ENCODE measurements at places on chromosomes 12 and 14.

DNA sequence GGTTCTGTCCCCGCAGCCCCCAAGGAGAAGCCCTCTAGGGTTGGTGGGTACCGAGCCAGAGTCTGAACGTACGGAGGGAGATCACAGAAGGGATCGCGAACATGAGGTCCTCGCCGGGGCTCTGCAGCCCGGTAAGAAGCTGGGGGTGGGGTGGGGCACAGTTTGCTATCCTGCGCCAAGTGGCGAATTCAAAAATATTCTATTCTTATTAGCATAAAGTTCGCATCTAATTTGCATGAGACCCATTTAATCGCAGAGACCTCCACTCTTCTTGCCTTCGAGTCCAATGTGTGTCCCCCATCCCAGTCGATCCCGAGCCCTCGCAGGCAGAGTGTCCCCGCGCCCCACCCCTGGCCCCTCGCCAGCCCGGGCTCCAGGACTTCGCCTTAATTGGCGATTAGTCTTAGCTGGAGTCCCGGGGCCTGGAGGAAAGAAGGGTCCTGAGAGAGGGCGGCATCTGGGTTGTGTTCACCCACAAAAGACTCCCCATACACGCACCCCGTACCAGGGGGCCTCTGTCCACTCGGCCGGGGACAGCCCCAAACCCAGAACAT is 604 bp upstream of the ARHGEF25 start:
- peak; percentile 43 for DNase-seq

- DNase-seq: no peak
Observed at GRCh38 chr12:4943067-4943937, 33.6 kb downstream of the KCNA1 start.

DNA sequence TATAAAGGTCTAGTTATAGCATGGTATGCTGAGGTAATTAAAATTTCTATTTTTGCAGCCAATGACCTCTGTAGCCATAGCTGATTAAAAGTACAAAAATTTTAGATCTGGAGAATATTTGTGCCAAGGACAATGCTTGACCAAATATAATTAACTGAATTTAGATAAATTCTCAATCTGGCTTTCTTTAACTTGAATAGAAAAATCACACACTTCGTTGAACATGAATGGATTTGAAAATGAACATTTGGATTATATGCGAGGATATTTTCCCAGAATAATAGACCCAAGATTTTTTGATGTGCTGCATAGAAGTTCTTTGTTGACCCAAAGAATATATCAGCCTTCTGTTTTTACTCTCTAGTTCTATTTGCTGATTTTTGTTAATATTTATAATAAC is 38.4 kb upstream of the G2E3 start:
- no peak for DNase-seq

DNA sequence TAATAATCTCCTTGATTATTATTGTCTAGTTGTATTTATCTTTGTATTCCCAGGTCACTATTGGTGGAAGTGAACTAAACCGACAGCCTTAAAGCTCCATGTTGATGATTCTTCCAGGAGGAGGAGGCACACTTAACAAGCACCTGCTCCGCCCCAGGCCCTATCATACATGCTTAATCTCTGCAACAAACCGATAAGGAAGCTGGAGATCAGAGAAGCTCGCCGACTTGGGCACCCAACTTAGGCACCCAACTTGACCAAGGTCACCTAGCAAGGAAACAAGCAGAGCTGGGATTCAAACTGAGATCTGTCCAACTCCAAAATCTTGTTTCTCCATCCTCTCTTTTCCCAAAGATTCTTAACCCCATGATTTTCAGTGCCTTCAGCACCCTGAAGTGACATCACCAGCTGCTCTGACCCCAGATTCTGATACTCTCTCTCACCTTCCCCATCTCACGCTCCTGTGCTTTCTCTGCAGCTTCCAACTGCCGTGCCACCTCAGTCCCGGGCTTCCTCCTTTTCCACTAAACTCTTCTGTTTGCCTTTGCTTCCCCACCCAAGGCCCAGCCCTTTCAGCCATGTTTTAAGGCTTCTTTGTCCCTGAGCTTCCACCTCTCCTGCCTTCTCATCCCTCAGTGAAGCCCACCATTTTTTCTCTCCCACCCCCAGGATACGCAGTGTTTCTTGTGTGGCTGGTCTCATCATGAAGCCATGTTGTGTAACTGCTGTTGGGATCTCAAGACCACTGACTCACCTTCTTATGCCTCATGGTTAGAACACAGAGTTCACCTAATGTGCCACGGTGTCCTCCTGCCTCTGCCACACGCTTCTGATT is 6.6 kb upstream of the KRT18 start:
- no peak for DNase-seq

- DNase-seq: no peak
Observed at GRCh38 chr14:94775871-94776210, 5.9 kb upstream of the GSC start.

GRCh38 chr12:124837958-124838803 is 25.5 kb downstream of the SCARB1 start:
- DNase-seq: no peak

DNA sequence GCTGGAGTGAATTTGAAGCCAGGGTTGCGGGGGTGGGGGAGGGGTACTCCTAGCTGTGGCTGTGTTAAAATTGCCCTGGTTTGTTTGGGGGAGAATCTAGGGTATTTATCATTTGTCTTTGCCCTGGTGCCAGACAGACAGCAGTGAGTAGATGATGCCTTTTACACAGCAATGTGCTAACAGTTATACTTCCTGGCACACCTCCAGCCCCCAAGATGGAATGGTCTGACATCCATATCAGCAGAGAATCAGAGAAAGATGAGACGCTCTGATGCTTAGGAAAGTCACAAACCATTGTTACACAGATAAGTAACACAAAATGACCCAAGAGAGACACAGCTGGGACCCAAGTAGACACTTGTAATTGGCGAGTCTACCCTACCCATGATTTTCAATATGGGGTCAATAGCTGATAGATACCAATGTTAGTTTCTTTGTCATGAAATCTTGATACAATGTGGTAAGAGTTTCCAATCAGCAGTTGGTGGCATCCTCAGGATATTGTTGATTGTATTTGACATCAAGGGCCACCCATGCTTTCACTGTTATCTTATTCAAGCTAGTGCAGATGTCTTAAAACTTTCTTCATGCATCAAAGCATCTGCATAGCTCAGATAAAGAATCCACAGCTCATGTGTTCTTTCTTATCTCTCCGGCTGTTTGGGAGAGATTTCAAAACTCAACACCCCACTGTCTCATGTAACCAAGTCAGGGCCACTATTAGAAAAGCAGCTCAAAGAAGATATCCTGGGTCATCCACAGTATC is 2.6 kb upstream of the PRKAB1 start:
- no peak for DNase-seq

GRCh38 chr12:103540319-103540718 is 44.6 kb upstream of the C12orf42 start:
- no peak for DNase-seq

DNA sequence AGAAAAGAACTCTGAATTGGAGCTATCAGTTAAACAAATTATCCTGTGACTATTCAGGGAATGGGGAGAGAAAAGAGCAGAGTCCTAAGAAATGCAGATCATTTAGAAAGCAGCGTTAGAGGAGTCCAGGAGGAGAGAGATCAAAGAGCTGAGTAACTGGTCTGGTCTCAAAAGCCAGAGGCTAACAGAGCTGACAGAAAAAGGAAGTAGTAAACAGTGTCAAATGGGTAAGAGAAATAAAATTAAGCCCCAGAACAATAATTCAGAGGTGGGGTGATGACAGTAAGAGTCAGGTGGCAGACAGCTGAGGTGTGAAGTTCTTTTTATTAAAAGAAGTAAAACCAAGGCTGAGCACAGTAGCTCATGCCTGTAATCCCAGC is 19.3 kb downstream of the GXYLT1 start:
- no peak for DNase-seq

DNA sequence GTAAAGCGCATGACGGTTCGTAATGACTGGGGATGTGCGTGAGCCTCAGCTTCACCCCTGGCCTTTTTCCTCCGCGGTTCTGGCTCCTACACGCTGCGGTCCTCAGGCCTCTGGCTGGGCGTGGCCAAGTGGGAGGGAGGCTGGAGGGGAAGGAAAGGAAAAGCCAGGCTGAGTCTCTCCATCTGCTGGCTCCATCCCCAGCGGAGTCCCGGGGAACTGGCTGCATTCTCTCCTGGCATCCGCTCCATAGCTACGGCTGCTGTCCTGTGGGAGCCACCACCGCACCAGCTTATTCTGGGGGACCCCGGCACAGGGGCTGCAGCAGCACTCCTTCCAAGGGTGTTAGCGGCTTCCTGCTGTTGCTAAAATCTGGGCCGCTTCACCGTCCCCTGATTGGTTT is 68.2 kb upstream of the SLC24A4 start:
- no peak for DNase-seq

GRCh38 chr14:68033336-68033932 is 213.9 kb downstream of the RAD51B start:
- DNase-seq: no peak

GRCh38 chr12:63814146-63814772 is 30.2 kb upstream of the SRGAP1 start:
- DNase-seq: no peak

- no peak for DNase-seq
Observed at GRCh38 chr12:72006766-72007165, 68.1 kb downstream of the TPH2 start.

GRCh38 chr14:88911809-88912208 is 87.4 kb downstream of the TTC8 start:
- no peak for DNase-seq

GRCh38 chr12:49798934-49799333 is 29.3 kb downstream of the NCKAP5L start:
- DNase-seq: no peak

All from stimulated activated naive CD4-positive, alpha-beta T cell (primary cell).